ENCODE measurements at places on chromosomes 11 and 22. TPM values are rescaled to one million over a fixed set of nuclear protein-coding genes. Genes with fewer than 3 reads are reported as not detected.

Gene BDNF
- not detected for total RNA-seq

- no peak for DNase-seq
Measured at GRCh38 chr11:90447618-90448017, 224.8 kb upstream of the CHORDC1 start.

Gene CCDC15
- total RNA-seq: 0.51 TPM

DNA sequence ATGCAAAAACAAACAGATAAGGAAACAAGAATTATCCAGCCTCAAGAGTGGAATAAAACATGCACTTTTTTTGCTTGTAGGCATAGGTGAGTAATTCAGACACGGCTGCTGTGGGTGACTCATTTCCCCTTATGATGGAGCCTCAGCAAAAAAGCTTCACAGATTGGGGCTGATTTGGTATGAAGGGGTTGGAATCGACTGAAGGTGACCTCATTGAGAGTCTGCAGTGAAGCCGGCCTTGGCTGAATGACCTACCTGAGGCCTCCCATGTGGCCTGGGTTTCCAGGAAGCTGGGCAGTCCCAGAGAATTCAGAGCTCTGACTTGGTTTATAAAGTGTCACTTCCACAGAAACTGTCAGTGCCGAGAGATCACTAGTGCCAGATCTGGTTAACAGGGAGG, 34.2 kb upstream of the VPREB1 start:
- DNase-seq: no peak

DNA sequence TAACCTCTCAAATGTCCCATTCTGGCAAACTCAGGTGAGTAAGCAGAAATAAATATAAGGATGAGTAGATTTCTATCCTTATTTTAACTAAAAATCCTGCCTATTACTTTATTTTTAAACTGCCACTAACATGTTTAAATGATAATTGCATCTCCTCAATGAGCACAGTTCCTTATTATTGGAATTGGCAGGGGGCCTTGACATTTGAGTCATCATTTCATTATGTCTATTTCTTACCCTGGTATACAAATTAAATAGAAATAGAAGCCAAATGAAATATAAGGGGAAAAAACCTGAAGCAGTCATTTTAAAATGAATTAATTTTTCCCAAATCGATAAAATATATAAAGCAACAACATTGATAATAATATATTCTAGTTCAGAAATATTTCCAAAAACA, 81.2 kb downstream of the GUCY1A2 start:
- no peak for DNase-seq

DNA sequence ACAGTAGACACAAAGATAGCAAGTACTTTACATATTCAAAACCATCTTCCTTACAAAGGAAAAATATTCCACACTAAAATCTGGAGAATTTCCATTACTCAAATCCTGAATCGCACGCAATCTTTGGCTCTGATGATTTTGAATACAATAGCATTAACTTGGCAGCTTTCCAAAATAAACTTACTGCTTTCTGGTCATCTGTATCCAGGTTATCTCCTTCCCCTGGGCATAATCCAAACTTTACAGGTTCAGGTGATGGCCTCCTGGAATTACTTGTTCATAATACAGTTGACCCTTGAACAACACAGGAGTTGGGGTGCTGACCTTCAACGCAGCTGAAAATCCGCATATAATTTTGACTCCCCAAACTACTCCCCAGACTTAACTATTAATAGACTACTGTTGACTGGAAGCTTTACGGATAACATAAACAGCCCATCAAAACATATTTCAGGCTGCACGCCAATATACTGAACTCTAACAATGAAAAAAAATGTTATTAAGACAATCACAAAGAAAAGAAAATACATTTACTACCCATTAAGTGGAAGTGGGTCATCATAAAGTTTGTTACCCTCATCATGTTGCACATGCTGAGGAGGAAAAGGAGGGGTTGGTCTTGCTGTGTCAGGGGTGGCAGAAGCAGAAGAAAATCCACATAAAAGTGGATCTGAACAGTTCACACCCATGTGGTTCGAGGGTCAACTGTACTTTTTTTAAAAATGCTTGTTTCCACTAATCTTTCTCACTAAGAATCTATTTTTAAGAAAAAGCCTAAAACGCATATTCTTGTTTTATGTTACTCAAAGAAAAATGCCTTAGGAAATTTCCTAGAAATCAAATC, 6.5 kb downstream of the MTMR2 start:
- DNase-seq: no peak

DNA sequence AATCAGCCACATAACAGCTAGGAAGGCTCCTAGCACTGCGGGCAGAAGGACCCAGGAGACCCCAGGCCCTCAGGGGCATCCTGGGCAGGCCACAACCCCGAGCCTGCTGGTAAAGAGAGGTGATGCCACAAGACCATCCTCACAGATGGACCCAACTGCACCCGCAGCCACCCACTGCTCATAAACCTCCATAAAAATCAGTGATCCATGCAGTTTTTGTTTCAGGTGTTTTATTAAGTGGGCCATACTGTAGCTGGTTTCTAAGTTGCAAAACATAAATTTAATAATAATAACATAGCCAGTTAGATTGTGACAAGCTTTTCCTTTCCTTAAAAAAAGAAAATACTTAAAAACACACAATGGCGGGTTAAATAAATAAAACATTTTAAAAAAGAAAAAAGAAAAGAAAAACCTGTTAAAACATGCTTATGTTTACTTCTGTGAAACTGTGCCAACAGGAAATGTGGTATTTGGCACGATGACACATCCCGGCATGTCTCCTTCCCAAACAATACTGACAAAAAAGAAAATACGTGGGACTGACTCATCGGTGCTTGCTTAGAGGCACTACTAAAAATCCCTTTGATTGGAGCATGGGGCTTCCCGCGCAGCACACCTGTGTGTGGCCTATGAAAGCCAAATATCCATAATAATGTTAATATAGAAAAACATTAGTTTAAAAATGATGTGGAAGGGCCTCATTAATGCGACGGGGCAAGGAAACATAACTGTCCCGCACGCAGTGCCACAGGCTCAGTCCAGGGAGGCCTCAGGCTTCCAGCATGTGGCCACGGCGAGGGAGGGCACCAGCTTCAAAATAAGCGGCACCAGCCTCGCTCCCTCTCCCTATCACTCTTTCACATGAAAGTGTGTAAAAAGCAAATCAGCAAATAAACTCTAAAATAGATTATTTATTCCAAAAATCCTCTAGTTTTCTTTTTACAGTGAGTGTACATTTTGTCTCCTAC, 47.5 kb upstream of the SCUBE2 start:
- no peak for DNase-seq

- DNase-seq: no peak
Measured at GRCh38 chr11:86205421-86206336, 38.9 kb upstream of the EED start.

DNA sequence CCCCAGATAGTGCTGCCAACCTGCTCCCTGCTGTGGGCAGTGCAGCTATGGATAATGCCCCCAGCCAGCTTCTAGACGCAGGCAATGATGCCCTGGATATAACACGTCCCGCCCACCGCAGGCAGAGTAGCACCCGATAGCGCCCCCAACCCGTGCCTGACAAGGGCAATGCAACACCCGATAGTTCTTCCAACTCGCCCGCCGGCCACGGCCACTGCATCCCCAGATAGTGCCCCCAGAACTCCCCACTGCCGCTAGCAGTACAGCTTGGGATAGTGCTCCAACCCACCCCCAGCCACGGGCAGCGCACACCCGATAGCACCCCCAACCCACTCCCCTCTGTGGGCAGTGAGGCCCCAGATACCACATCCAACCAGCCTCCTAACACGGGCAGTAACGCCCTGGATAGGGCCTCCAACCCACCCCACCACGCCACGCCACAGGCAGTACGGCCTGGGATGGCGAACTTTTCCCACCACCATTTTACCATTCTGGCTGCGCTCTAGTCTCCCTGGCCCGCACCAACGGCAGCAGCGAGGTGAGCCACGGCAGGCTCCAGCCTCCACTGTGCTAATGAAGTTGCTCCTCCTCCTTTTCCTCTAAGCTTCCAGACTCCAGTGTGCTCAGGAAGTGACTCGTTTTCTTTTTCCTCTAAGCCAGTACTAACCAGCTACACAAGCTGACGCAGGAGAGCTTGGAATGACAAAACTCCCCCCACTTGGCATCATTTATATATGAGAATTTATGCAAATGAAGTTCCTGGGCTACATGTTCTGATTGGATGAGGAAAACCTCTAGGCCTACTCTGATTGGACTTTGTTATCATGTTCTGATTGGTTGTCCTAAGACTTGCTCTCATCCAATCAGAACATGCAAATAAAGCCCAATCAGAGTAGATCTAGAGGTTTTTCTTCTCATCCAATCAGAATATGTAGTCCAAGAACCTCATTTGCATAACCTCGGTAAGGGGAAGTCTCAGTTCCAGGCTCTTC, 3.0 kb upstream of the RFPL3 start:
- no peak for DNase-seq

Gene ELMOD1
- total RNA-seq: not detected

DNA sequence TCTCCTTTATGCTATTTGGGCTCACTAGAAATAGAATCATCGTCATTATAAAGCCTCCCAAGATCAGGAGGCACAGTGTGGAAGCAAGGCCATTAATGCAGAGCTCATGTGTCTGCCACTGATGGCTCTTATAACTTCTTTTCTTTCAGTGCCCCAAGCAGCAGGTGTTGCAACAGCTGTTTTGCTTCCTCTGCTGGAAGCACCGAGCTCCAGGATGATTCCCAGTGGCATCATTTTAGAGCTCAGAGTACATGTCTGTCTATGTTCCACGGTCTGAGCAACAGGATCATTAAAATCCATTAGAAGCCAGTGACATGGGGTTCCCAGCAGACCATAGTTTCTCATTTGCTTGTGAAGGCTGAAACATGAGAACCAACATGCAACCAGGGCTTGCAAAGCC, 803.0 kb upstream of the FAT3 start:
- no peak for DNase-seq

DNA sequence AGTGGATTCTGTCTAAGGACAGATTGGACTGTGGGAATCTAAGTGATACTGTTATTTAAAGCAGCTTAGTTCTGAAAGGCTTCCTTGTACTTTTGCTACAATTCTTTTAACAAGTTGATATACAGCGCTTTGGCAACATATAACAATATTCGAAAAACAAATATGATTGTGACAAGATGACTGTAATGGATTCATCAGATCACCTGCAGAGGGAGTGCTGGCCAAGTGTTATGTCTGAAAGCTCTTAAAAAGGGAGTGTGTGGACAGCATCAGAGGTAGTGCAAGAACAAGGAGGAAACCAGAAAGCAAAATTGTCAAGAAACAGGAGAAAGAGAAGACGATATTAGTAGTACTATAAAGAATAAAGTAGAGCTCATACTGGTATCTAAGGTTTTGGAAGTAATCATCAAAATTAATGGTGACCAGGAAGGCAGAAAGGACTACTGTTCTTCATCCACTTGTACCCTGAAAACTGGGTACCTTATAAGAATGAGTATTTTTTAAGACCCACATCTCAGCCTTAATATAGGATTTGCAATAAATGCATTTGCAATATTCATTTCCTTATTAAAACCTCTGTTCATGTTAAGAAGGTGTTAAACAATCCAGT, 1112.0 kb upstream of the CCDC90B start:
- DNase-seq: no peak

Gene CDCA5
- 3.4 TPM for total RNA-seq
